Endothelial cell of umbilical vein (primary cell): ENCODE measurements at places on chromosomes 6 and 20. TPM values are rescaled to one million over a fixed set of nuclear protein-coding genes. Genes with fewer than 3 reads are reported as not detected.

The VGLL2 gene
- total RNA-seq: not detected in 2 replicates

- no peak for DNase-seq
Measured at GRCh38 chr6:56852260-56853010, 102.5 kb upstream of the BEND6 start.

The HEY2 gene
- total RNA-seq: not detected in 2 replicates

DNA sequence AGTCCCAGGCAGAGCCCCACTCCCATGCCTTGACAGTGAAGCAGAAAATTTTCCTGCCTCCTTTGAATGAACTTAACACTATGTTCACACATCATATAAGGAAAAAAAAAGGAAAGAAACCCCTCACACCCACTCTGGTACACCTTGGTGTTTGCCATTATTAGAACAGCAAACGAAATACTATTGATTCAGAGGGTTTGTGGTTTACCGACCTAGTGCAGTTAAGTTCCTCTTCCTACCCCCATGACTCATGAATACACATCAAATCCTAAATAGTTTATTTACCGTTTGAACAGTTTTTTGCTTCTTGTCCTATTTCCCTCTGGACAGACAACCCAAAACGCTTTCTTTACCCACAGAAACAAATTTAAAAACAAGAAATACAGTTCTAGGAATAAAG is 237.7 kb downstream of the FOXA2 start:
- DNase-seq: no peak

DNA sequence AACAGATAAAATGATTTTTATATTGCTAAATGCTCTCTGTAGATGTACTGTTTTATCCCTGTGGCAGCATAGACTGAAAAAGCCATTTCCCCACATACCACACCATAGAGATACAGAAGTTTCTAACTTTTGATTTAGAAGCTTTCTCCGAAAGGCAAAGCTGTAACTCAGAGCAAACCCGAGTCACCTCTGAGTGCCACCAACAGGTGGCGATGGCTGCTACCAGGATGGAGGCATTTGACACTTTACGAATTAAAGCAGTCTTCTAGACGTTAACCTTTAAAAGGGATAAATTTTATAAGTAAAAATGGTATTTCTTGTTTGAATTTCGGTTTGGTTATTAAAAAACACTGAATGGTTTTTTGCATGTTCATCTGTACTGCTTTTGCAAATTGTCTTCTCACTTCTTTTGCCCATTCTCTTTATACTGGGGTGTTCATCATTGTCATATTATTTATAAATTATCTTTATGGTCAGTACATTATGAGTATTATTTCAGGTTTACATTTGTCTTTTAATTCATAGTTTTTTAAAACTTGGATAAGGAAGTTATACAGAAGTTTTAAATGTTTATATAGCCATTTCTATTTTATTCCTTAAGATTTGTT is 201.0 kb upstream of the CEP162 start:
- DNase-seq: peak; percentile 82
